Mammary epithelial cell (primary cell): ENCODE measurements at places on chromosomes 2 and 18.

DNA sequence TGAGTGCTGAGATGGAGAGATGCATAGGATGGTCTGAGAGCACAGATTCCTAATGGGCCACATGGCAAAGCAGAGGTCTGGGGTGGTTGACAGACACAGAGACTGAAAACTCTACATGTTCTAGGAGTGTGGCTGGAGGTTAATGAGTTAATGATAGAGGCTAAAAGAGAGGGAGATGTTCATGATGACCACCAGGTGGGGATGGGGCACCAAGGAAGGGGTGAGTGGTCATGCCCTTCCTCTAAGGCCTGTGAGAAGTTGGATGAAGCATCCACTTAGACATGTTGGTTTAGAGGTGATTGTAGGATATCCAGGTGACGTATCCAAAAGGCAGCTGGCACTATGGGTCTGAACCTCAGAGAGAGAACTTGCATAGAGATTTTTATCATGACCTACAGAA lies 102.1 kb downstream of the LRP2 start:
- DNase-seq = no peak

GRCh38 chr18:74579496-74580065 lies 18.1 kb upstream of the ZNF407 start:
- no peak for DNase-seq

DNA sequence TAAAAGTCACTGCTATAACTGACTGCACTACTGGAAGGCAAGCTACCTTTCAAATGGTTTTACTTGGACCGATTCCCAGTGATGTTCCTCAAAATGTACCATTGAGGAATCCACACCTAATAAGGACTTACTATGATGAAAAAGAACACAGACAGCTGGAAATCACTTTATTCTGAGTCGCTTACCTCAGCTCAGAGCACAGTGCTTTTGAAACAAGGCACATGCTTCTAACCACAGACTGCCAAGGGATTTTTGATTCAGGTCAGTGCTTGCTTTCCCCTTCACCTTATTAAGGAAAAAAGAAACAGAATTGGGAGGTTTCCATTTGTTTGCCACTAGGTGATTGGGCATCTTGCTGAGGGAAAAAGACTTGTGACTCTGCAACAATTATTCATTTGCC lies 707.5 kb upstream of the FSHR start:
- no peak for DNase-seq

DNA sequence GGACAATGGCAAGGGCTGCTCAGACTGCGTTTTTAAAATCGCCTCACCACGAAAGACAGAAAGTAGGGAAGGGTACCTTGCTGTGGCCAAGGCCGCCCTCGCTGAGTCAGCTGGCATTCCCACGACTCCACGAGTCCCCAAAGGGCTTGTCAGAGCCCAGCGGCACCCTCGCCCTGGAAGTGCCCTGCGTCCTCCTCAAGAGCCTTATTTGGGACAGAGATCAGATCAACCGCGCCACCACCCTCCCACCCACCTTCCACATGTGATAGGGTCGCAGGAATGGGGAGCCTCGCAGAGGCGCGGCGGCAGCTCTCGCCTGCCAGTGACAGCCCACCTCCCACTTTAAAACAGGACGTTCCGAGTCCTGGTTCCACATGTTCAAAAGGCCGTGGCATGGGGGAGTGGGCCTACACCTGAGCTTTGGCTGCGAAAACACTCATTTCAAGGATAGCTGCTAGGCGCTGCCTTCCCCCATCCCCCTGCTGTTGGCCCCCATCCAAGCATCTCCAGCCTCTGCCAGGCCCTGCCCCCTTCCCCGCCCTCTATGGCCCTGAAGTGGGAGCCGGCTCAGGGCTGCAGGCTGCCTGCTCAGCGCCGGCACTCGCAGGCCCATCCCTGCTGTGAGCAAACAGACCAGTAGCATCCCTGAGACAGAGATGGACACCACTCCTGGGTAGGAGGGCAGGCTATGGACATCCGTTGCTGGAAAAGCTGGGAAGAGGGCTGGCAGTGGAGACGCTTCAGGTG lies 38.1 kb upstream of the ARHGEF4 start:
- DNase-seq = no peak

GRCh38 chr2:42764096-42764495 lies at the start of gene OXER1:
Gene OXER1 (minus strand): TSS chr2:42764135. CDS start chr2:42764062, 73 bp downstream.
- no peak for DNase-seq

DNA sequence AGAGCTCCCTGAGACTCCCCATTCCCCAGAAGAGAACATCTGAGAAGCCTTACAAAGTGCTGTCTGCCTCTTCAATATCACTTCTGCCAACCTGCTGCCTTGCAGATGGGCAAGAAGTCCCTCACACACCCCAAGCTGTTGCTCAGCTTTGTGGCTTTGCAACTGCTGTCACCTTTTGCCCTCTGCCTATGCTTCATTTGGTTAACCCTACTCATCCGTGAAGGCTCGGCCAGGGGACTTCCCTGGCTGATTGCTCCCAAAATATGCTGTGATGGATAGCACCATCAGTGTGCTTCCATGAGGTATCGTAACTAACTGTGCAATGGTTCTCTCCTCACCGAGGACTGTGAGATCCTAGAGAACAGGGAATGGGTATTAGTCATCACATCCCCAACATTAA lies 88.9 kb upstream of the CYP1B1 start:
- DNase-seq = no peak

DNA sequence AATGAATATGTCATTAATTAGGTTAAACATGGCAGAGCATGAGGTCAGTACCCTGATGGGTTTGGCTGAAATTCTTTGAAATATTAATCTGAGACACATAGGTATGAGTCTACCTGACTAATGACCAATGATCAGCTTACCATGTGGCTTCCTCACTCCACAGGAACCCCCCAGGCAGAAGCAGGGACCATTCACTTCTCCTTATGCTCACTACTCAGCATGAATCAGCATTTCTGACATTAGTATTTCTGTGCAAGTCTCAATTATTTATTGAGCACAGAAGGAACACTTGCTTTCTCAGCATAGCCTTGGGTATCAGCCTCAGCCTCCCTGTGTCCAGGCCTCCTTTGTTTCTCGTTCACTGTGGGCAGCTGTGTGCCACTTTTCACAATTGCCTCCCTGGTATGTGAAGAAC lies 9.3 kb upstream of the KCNE4 start:
- DNase-seq = peak; percentile 88

GRCh38 chr2:182415771-182416170 lies 11.1 kb downstream of the PDE1A start:
- no peak for DNase-seq
